ENCODE measurements at places on chromosomes 16 and 17.

DNA sequence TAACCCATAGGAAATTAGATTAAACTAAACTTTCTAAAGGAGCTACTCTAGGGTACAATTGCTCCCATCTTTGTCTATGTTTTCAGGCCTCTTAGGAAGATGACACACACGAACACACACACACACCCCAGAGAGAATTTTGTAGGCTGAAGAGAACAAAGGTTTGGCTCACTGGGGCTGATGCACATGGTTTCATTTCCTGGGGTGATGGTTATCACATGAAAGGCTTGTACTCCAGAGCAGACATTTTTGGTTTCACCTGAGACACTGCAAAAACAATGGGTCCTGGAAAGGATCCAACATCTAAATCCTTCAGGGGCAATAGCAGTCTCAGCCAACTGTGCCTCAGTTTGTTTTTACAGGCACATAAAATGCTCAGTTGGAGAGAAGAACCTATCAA lies 62.8 kb downstream of the GRB7 start:
- no peak for DNase-seq

DNA sequence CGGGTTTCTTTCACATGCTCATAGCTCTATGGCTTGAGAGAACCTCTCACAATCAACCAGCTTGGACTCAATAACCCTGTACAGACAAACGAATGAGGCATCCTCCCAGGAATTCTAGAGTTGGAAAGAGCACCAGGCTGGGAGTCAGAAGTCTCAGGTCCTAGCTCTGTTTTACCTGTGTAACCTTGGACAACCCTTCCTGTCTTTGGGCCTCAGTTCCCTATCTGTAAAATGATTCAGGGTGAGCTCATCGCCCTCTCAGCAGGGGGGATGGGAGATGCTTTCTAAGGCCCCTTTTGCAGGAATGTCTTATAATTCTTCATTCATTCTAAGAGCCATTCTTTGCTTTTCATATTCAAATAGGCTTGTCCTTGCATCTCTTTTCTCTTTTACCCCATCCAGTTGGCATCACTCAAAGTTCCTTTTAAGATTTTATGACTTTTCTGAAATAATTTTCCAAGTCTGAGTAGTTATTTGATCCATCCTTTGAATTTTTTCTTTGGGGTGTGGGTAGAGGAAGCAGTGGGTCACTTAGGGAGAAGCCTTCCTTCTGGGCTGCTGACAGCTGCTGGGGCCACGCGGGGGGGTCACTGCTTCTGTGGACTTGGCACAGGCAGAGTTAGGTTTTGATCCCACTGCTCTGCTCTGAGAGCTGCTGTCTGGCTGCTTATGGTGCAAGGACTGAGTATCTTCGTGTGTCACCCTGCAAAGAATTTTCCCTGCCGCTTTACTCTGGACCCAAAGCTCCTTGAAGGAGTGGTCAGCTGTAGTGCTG lies 102.7 kb downstream of the UTP18 start:
- peak; percentile 89 for DNase-seq

DNA sequence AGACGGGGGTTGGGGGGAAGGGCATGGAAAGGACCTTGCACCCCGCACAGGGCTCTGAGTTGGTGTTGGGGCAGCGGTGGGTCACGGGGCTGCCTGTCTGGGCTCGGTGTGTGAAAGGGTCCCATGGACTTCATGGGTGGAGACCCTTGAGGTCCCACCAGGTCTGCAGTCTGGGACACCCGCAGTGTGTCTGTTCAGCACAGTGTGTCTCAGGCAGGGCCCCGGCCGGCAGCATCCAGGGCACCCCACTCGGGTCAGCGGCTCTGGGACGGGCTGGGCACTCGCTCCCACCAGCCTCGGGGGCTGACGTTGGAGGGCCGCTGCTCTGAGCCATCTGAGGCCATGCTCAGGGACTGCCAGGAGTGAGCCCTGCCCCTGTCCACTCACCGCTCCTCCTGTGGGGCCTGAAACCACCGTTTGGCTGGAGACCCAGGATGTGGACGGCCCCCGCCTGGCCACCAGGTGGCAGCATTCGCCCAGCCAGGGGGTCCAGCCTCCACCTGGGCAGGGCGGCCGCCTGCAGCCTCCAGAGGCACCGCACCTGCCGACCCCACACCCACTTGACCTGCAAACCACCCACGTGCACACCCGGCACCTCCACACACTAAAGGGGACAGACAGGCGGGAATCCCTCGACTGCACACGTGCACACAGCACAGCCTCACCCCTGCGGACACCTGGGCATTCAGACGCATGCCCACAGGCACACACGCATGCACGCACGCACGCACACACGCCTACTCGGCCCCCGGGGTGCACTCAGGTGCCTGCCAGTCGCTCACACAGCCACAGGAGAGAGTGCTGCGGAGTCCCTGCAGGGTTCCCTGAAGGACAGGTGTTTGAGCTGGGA lies 10.1 kb upstream of the ZFPM1 start:
- peak; percentile 41 for DNase-seq

DNA sequence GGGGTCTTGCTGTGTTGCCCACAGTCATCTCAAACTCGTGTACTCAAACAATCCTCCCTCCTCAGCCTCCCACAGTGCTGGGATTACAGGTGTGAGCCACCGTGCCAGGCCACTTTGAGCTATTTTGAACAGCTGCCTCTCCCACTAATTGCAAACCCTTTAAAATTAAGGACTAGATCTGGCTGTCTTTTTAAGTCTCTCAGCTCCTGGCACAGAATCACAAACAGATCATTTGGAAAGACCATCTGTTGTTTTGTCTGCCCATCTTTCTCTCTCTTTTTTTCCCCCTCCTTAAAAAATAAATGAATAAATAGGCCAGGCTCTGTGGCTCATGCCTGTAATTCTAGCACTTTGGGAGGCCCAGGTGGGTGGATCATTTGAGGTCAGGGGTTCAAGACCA lies 10.9 kb upstream of the STAT3 start:
- no peak for DNase-seq

DNA sequence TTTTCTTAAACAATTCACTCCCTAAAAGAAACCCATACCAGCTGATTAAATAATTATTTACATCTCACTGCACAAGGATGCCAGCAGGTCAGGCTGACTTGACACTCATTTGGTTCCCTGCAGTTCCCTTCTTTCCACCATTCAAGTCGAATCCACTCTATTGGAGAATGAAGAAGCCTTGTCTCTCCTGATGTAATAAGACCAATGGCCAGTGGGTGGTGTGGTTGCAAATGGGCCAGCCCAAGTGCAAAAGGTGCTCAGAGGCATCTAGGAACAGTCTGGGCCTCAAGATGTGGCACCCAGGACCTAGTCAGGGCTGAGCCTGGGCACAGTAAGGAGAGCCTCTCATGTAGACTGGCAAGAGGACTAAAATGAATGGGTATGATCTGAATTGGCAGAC lies 9.3 kb downstream of the C16orf78 start:
- DNase-seq: no peak

DNA sequence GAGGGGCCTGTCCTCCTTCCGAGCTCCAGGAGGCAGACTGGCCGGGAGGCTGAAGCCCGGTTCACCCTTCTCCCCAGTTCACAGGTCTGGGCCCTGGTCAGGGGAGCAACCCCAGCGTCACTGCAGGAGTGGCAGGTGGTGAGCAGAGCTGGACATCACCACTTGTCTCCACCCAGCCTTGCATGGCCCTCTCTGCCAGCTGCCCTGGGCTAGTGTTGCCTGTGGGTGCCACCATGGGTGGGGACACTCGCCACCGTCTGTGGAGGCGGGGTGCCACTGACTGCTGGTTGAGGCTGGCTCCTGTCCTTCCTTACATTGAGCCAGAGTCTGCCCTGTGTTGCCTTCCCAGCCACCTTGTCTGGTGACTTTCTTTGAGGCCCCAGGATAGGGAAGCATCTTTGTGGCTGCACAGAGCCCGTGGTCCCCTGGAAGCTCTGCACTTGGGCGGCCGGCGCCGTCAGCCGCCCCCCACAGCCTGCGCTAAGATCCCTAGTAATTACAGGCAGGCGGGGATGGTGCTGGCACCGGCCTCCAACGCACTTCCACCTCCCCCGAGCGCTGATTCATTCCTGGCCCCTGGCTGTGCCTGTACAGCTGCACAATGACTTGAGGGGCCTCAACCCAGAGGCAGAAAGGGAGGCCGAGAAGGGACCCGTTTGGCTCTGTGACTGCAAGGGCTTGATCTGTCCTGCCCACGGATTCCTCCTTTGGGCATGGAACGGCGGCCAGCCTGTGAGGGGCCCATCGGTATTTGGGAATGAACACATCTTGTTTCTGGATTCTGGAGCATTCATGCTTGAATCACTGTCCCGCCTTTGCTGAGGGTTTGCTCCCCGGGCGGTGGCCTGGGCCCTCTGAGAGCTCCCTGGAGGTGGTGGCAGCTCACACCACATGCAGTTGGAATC lies 5.2 kb downstream of the BAIAP2 start:
- peak; percentile 2 for DNase-seq
